ENCODE measurements at places on chromosomes 1 and 21.
A peak's percentile ranks its signal among the peaks of the same experiment; 100 is the strongest.

DNA sequence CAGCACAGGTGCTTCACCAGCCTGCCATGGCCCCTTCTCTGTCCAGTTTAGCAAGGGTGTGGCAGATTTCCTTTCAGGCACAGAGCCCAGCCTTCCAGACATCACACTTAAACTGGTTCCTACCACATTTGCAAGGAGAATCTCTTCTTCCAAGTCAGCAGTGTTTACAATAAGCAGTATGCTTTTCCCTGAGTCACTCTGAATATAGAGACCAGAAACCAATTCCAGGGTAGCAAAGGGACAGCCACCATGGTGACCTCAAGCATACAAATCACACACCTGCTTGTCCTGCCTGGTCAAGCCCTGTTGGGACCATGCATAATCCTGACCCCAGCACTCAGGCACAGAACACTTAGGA lies 8.7 kb upstream of the CBR3 start:
- no peak overlapping the region for H3K4me3 ChIP-seq
- H3K27me3 ChIP-seq: no peaks in the 10 kb centered on the region
- DNase-seq: no peak

- DNase-seq: peak; percentile 52
- no peaks in the 10 kb centered on the region for H3K36me3 ChIP-seq
- no peak overlapping the region for H3K4me3 ChIP-seq
- peaks cover 23% of the 10 kb centered on the region for H3K4me1 ChIP-seq
Observed at GRCh38 chr1:212512816-212513559, 80.3 kb downstream of the NENF start.

GRCh38 chr1:113388621-113389358 lies 1.5 kb upstream of the MAGI3 start:
- no peak overlapping the region for H3K27ac ChIP-seq
- peak; percentile 17 for DNase-seq
- peaks cover 18% of the 10 kb centered on the region for H3K4me1 ChIP-seq
- peak overlapping the region; percentile 86 for H3K4me3 ChIP-seq
- H3K36me3 ChIP-seq: peaks cover 9% of the 10 kb centered on the region

- peaks cover 31% of the 10 kb centered on the region for H3K4me1 ChIP-seq
- H3K4me3 ChIP-seq: peak within 1 kb of the TSS; percentile 51
- peak within 1 kb of the TSS; percentile 62 for H3K27ac ChIP-seq
- H3K36me3 ChIP-seq: peaks cover 3% of the 10 kb centered on the region
- peak; percentile 68 for DNase-seq
Observed at GRCh38 chr1:109619576-109620400, at the start of the genes AMPD2 and GNAT2. Gene AMPD2 (plus strand): TSS chr1:109619837. CDS start chr1:109621176, 1,339 bp downstream. Gene GNAT2 (minus strand): TSS chr1:109619616. CDS start chr1:109612870, 6,746 bp downstream.

GRCh38 chr1:114390361-114390760 lies 120.6 kb downstream of the TRIM33 start:
- DNase-seq: no peak
- H3K27ac ChIP-seq: no peak overlapping the region
- H3K4me3 ChIP-seq: no peak overlapping the region
- no peaks in the 10 kb centered on the region for H3K4me1 ChIP-seq

DNA sequence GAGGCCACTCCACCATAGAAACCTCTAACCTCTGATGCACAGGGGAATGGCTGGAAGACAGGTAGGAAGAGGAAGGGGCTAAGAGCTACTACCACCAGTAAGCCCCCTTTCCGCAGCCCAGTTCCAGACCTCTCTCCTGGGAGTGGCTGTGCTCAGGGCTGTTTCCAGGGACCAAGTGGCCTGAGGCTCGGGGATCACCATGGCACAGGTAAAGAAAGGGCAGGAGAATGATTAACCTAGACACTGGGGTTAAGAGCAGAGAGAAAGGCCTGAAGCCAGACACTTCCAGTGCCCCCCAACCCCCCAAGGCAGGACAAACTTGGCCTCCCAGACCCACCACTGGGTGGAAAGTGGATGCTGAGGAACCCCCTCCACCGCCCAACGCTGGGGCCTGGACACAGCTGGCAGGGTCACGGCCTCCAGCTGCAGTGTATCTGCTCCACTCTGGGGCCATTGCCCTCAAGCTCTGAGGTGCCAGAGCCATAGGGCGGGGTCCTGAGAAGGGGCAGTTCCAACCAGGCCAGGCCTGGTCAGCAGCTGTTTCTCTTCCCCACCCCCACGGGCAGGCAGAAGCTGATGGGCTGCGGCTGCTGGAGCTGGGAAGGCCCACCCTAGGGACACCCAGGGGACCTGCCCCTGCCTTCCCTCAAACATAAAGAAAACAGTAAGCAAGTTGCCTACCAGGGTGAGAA lies 2.6 kb downstream of the TAGLN2 start:
- peak overlapping the region; percentile 64 for H3K4me3 ChIP-seq
- no peaks in the 10 kb centered on the region for H3K27me3 ChIP-seq
- DNase-seq: no peak
- H3K36me3 ChIP-seq: peaks cover 73% of the 10 kb centered on the region
- peaks cover 40% of the 10 kb centered on the region for H3K4me1 ChIP-seq
- peak overlapping the region; percentile 98 for H3K27ac ChIP-seq

- H3K27ac ChIP-seq: no peak overlapping the region
- no peaks in the 10 kb centered on the region for H3K36me3 ChIP-seq
- H3K4me3 ChIP-seq: no peak overlapping the region
- no peak for DNase-seq
- H3K4me1 ChIP-seq: peaks cover 13% of the 10 kb centered on the region
Observed at GRCh38 chr1:22249928-22250680, 107.2 kb upstream of the WNT4 start.

- DNase-seq: no peak
- H3K4me3 ChIP-seq: no peak overlapping the region
- no peaks in the 10 kb centered on the region for H3K4me1 ChIP-seq
- H3K27ac ChIP-seq: no peak overlapping the region
Observed at GRCh38 chr1:18542351-18542750, 61.6 kb downstream of the KLHDC7A start.

- DNase-seq: no peak
- no peaks in the 10 kb centered on the region for H3K27me3 ChIP-seq
- no peak overlapping the region for H3K27ac ChIP-seq
- H3K4me3 ChIP-seq: no peak overlapping the region
- H3K36me3 ChIP-seq: no peaks in the 10 kb centered on the region
Observed at GRCh38 chr1:19698181-19698580, 33.5 kb downstream of the HTR6 start.

DNA sequence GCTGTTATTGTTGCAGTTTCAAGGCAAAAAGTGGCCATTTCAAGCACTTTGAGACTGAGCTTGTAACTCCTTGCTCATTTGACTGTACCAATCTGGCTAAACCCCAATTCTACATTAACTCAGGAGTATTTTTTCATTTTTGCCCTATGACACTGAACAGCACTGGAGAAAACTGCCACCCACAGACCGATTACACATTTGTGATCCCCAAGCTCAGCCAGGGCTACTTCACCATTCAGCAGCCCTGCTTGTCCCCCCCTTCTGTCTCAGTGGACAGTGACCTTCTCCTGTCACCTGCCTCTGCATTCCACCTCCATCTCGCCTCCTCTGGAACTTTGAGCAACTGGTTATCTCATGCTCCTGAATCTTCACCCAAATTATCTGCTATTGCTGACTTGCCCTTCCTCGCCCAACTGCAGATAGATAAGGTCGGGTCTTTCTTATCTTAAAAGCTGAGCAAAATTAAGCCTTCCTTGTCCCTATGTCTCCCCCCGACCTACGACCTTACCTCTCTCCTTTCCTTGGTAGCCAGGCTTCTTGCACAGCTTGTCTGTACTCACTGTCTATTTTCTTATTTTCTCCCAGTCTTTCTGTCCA lies 25.3 kb downstream of the SPATA46 start:
- no peak for DNase-seq
- H3K27ac ChIP-seq: no peak overlapping the region
- H3K4me3 ChIP-seq: no peak overlapping the region
- no peaks in the 10 kb centered on the region for H3K36me3 ChIP-seq
- no peaks in the 10 kb centered on the region for H3K27me3 ChIP-seq

- peaks cover 21% of the 10 kb centered on the region for H3K27me3 ChIP-seq
- no peaks in the 10 kb centered on the region for H3K36me3 ChIP-seq
- DNase-seq: no peak
- no peak overlapping the region for H3K4me3 ChIP-seq
- H3K4me1 ChIP-seq: no peaks in the 10 kb centered on the region
Observed at GRCh38 chr1:205582471-205583291, 49.1 kb downstream of the ELK4 start.

- no peak overlapping the region for H3K27ac ChIP-seq
- no peak overlapping the region for H3K4me3 ChIP-seq
- no peaks in the 10 kb centered on the region for H3K36me3 ChIP-seq
- H3K27me3 ChIP-seq: no peaks in the 10 kb centered on the region
- no peaks in the 10 kb centered on the region for H3K4me1 ChIP-seq
Observed at GRCh38 chr1:71296551-71297134, 215.8 kb upstream of the ZRANB2 start.

GRCh38 chr1:226134170-226135058 lies 52.1 kb downstream of the ACBD3 start:
- DNase-seq: no peak
- H3K4me3 ChIP-seq: no peak overlapping the region
- no peaks in the 10 kb centered on the region for H3K4me1 ChIP-seq
- H3K36me3 ChIP-seq: no peaks in the 10 kb centered on the region
- H3K27ac ChIP-seq: no peak overlapping the region

GRCh38 chr1:172895761-172896160 lies 155.0 kb downstream of the TNFSF18 start:
- peaks cover 60% of the 10 kb centered on the region for H3K4me1 ChIP-seq
- no peak overlapping the region for H3K4me3 ChIP-seq
- H3K27me3 ChIP-seq: no peaks in the 10 kb centered on the region
- peaks cover 5% of the 10 kb centered on the region for H3K36me3 ChIP-seq

DNA sequence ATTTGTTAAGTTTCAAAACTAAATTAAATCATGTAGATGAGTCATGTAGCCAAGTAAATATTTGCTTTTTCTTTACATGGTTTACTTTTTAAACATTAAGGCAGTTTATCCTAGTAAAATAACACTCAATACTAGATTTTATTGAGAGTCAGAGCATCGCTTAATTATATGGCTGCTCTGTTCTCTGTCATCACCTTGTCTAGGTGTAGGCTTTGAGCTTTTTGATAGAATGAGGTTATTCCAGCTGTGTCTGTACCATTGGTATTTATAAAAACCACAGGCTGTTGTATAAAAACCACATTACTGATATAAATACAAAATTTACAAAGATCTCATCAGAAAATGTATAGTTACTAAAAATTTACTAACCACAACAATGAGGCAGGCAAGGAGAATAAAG lies 42.5 kb upstream of the GPR52 start:
- no peak overlapping the region for H3K4me3 ChIP-seq
- no peak for DNase-seq
- H3K4me1 ChIP-seq: no peaks in the 10 kb centered on the region

DNA sequence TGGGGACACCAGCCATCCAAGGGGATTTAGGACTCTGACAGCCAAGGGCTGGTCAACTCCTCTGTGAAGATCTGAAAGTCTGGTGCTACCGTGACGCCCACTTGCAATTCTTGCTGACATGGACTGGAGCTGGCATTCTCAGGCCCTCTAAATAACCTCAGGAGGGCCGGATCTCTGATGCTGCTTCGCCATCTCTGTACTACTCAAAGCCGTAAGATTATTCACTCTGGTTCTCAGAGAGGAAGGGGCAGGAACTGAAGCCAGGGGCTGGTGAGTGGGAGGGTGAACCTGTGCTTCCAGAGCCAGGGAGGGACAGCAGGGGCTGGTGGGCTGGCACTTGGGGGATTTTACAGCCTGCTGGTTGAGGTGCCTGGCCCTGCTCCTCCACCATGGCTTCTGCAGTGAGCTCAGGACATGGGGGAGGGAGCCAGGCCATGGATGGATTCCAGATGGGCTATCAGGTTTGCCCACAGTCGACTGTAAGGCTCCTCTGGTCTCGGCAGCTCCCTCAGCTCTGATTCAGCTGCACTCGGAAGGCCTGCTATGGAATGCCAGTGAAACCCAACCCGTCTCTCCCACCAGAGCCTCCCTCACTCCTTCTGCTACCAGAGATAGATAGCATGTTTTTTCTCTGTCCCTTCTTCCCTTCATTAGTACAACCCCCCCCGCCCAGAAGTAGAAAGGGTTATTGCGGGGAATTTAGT lies 84.5 kb downstream of the PLXNA2 start:
- H3K4me3 ChIP-seq: no peak overlapping the region
- DNase-seq: no peak
- H3K4me1 ChIP-seq: 0 out of 2 replicates have a peak, but pooled peaks cover 3% of the 10 kb centered on the region
- no peaks in the 10 kb centered on the region for H3K27me3 ChIP-seq
- no peak overlapping the region for H3K27ac ChIP-seq

GRCh38 chr1:172148213-172148612 lies 272.3 kb upstream of the C1orf105 start:
- peaks cover 22% of the 10 kb centered on the region for H3K4me1 ChIP-seq
- no peak overlapping the region for H3K4me3 ChIP-seq
- no peaks in the 10 kb centered on the region for H3K36me3 ChIP-seq

GRCh38 chr1:233180641-233181364 lies 114.7 kb downstream of the PCNX2 start:
- no peak overlapping the region for H3K27ac ChIP-seq
- no peak overlapping the region for H3K4me3 ChIP-seq
- DNase-seq: no peak
- peaks cover 9% of the 10 kb centered on the region for H3K4me1 ChIP-seq
- no peaks in the 10 kb centered on the region for H3K27me3 ChIP-seq
